ENCODE measurements at places on chromosomes 6 and 20.

- no peak for DNase-seq
Observed at GRCh38 chr6:36430351-36430750, 12.3 kb downstream of the PXT1 start.

- no peak for DNase-seq
Observed at GRCh38 chr6:42724825-42725224, 2.4 kb upstream of the PRPH2 start.

DNA sequence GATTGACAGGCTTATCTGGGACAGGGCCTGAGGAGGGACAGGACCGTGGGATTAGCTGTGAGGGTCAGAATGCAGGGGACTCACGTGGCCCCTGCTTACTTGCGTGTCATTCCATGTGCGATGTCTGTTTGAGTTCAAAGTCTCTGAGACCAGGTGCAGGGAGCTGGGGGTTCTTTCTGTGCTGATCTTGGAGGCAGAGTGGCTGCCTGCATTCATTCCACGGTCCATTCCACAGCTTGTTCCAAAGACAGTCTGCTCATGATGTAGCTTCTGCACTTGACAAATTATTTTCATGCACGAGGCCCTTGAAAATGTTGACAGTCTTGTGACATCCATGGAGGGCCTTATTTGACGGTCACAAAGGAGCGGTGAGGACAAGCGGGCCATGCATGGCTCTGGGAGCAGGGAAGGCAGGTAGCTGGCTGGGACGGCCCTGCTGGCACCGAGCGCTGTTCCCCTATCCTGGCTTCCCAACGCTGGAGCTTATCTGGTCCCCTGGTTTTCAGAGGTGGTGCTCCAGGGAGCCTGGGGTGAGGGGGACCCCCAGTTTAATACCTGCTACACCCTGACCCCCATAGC lies 156.3 kb upstream of the RNF24 start:
- DNase-seq = no peak

GRCh38 chr6:37502703-37503291 lies 3.1 kb upstream of the CCDC167 start:
- DNase-seq = no peak

GRCh38 chr6:170286246-170286933 lies 4.5 kb downstream of the DLL1 start:
- no peak for DNase-seq

GRCh38 chr6:73577676-73578075 lies 56.8 kb upstream of the EEF1A1 start:
- DNase-seq = no peak

DNA sequence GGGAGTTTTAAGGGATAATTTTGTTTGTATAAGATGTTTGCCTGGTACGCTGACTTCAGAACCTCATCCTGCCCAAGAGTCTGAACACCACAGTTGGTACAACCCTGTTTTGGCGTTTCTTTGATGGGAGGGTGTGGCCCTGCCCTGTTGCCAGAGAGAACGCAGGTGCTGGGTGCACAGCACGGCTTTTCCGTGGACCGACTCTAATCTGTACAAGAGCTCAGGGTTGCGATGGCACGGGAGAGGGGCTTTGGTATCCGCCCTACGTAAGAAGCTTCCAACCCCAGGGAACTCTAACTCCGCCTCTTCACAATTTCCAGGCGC lies 1.3 kb downstream of the CYP24A1 start:
- DNase-seq = no peak

Data from cerebellar nuclear complex (tissue), 1 donor.